COLO829 (cell line): ENCODE measurements at places on chromosomes 5 and 9.

DNA sequence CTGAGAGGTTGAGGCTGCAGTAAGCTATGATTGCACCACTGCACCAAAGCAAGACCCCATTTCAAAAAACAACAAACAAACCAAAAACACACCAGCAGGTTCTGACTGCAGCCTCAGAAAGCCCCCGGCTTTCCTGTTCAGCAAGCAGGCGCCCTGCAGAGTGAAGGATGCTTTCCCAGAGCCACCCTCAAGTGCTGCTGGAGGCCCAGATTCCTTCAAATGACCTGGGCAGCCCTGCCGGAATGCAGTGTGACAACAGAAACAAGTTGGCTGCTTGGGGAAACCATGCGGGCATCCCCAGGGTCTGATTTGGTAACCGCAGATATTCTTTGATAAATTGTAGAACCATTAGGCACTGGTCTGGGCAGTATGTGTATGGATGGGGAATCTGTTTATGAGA is 35.7 kb upstream of the GNE start:
- no peak for DNase-seq

DNA sequence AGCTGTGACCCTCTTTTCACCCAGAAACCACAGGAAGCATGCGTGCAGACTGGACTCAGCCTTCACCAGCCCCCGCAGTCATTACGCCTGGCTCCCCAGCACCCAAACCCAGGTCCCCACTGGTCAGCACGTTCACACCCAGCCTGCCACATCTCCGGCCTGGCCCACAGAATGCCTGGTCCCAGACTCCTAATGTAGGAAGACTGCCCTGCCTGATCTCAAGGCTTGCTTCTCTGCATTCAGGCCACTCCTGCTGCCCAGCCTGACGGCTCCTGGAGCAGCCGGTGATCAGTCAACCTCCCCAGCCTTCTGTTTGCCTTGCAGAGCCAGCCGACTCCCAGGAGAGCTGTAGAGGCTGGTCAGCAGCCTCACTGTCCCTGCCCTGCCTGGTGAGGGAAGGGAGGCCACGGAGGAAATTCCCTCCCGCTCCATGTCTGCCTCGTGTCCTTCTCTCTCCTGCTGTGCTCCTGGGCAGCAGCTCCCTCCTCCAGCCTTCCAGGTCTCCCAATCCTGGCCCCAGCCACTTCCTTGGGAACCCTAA is 25.4 kb downstream of the ADAMTS2 start:
- DNase-seq = no peak

GRCh38 chr9:23606107-23606506 is 219.9 kb downstream of the ELAVL2 start:
- no peak for DNase-seq

- DNase-seq = no peak
Measured at GRCh38 chr5:80837679-80838078, 122.5 kb upstream of the RASGRF2 start.

DNA sequence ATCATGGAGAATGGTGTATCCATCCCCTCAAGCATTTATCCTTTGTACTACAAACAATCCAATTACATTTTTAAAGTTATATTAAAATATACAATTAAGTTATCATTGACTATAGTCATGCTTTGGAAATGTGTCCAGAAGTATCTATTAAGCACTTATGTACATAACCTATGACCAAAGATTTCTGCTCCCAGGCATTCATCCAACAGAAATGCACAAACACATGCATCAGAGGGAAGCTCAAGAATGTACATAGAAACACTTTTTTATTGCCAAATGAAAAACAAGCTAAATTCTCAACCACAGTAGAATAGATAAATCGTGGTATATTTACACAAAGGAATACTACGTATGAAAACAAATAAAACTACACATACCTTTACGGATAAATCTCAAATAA is 700.5 kb upstream of the ZNF608 start:
- DNase-seq = no peak

- DNase-seq = no peak
Measured at GRCh38 chr5:170513856-170514525, 10.2 kb downstream of the KCNIP1 start.

DNA sequence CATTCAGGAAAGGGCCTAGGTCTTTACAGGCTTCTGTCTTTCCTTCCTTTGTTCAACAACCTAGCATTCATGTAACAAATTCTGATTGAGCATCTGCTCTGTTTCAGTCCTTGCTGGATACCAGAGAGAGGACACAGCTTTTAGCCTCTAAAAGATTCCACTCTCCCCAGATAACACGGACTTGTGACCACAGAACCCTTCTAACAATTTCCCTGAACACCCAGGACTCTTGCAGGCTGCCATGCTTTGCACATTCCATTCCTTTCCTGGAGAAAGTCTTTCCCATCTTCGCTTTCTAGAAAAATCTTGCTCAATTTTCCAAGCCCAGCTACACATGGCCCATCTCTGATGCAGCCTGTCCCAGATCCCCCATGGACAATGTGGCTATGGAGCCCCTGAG is 310.9 kb downstream of the ACTL7B start:
- no peak for DNase-seq

- DNase-seq = peak; percentile 54
Measured at GRCh38 chr5:148740966-148741742, 85.3 kb upstream of the ADRB2 start.

DNA sequence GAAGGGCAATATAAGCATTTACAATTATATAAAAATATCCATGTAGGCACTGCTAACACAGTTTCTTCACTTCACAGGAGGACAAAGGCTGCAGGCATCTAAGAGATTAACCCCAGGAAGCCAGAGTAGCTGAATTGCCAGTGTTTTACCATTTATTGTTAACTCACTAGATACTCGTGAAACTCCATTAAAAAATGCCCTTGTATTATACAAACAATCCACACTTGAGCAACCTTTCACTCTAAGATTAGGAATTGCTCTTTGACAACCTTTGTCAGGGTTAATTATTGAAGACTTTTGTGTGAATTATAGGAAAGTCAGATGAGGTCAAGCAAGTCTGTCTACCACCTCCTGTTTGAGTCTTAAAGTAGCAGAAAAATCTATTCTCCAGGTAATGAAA is 317.8 kb downstream of the ADGRV1 start:
- DNase-seq = no peak

- DNase-seq = no peak
Measured at GRCh38 chr9:109331353-109331752, 10.5 kb upstream of the EPB41L4B start.

DNA sequence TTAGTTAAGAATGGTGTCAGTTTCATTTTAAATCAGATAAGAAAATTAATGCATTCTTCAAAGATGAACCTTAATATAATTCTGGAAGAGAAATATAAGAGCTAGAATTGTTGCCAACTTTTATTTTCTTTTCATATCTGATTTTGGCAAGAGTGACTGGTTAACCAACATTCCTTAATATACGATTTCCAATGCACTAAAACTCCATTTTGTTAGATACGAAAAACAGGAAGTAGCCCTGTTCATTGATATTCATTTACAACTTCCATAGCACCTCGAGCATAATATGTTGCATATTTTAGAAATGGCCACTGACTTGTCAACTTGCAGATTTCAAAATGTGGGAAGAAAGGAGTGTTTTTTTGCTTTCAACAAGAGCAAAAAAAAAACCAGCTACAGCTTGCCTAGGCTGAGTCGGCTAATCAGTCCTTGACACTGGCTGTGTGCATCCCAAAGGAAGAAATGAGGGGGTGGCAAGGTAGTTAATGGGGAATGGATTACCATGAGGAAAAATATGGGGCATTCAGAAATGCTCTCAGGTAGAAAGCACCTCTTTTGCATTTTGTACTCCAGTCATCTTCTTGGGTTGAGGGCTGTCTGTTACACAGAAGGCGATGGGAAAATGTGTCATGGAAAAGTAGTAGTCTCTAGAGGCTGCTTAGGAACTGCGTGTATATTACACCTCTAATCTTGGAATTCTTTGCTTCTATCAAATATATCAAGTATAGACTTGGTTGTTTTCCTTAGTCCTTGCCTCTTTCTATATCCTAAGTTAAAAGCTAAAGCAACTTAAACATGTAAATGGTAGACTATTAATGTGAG is 3.9 kb downstream of the MAP3K1 start:
- no peak for DNase-seq

DNA sequence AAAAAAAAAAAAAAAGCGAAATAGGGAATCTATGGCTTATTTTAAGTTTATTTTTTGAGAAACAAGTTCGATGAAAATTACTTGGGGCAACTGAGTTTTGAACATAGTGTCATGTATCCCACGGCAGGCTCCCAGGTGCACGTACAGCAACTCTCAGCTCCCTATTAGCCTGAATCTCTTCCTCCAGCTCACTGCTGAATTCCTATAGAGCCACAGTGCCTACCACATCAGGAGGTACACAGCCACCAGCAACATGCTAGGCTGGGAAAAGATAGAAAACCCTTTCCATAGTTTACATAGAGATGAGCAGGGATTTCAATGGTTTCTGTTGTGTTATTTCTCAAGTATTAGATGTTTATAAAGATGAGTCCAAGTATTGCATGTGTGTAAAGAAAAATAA is 115.9 kb upstream of the RGMB start:
- DNase-seq = no peak

GRCh38 chr5:170420806-170421412 is 31.7 kb upstream of the KCNMB1 start:
- peak; percentile 61 for DNase-seq

GRCh38 chr9:131976157-131977108 is 103.2 kb downstream of the MED27 start:
- DNase-seq = no peak

GRCh38 chr9:4084435-4084818 is 215.4 kb downstream of the GLIS3 start:
- DNase-seq = peak; percentile 64

DNA sequence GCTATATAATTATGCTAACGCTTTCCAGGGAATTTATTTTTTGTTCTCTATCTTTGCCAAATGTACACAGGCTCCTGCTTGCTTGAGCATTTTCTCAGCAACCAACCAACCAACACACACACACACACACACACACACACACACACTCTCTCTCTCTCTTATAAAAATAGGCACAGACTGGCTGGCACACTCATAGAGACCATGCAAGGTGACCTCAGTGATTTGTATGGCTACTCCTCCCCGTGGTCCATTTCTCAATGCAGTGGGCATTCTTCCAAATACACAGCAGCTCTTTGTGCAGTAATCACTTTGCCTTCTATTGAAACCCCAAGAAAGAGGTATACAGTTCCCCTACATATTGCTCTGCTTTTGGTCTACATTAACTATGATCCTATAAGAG is 416.0 kb downstream of the MAN2A1 start:
- DNase-seq = no peak

DNA sequence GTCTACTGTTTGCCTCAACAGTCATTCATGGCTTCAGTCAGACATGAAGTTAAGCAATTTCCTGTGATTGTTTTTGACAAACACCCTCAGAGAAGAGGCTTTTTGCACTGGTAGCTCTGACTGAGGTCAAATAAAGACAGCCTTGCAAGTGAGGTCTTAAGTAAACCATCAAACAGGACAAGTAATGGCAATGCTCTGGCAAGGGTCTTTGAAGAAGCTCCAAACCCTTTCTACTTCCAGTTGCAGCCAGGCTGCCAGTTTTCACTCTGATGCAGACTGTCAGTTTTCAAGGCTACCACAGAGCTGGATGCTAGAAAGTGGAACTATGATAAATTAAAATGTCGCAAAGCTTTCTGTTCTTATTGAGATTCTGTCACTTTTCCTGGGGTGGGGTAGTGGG is 421.5 kb upstream of the PTGER4 start:
- DNase-seq = no peak

GRCh38 chr5:1546556-1546955 is 22.8 kb upstream of the LPCAT1 start:
- no peak for DNase-seq

GRCh38 chr5:178986326-178986960 is 8.7 kb downstream of the GRM6 start:
- no peak for DNase-seq

- no peak for DNase-seq
Measured at GRCh38 chr5:91103353-91104061, 279.6 kb downstream of the ARRDC3 start.

- no peak for DNase-seq
Measured at GRCh38 chr5:148846930-148847329, 20.5 kb downstream of the ADRB2 start.

DNA sequence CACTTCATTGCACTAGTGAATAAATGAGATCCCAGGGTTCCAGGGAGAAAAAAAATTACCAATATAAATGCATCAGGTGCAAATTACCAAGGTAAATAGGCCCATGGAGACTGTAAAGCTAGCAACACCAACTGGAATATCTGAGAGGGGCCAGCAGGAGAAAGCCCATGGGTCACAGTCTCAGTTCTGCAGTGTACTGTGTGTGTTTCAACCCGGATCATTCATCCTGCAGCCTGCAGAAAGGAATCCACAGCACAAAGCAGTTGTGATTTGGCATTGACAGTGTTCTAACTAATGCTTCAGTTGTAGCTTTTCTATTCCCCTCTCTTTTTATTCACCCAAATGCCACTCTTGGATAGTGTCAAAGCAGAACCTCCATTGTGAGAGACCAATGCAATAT is 171.0 kb downstream of the EFNA5 start:
- DNase-seq = no peak

DNA sequence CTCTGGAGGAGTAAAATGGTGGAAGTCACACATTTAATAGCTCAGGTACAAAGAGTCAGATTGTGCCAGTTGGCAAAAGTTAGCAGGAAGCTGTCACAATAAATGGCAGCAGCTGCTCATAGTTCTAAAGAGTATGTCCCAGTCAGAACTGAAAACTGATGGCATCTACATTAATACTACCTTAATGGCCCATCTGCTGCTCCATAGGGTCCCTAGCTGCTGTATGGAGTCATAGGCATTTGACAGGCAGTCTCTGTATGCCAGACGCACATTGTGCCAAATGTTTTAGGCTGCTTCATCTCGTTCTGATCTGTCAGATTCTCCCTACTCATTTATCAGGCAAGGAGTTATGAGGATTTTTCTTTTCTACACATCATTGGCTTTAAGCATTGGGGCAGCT is 515.8 kb upstream of the ARRDC3 start:
- no peak for DNase-seq

DNA sequence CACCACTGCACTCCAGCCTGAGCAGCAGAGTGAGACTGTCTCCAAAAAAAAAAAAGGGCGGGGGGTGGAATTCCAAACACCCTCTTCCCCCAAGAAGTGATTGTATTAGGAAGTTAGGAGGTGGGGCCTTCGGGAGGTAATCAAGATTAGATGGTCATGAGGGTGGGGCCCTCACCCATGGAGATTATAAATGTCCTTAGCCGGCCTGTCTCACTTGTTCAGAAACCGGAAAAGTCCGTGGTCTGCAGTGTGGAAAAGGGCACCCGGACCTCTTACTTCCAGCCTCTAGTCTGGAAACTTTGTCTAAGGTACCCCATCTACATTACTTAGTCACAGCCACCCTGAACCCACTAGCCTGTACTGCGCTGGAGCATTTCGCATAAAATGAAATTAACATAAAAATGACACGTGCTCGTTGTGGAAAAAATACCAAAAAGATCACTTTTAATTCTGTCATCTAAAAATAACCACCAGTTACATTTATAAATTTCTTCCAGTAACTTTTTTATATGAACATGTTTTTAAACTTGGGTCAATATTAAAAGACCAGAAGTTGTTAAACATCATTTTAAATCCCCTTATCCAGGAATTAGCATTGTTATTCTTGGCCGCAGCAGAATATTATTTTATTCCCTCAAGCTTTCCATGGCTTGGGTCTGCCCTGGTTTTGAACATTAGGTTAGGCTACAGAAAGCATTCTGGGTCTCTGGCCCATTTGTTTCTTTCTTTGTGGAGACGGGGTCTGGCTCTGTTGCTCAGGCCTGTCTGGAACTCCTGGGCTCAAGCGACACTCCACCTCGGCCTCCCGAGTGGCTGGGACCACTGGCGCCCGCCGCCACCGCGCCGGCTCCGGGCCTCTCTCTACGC is 1.2 kb upstream of the CKS2 start:
- no peak for DNase-seq

- peak; percentile 88 for DNase-seq
Measured at GRCh38 chr9:134434894-134435506, 108.7 kb downstream of the RXRA start.
